D721Med (cell line): ENCODE measurements at places on chromosomes 16 and 17.

DNA sequence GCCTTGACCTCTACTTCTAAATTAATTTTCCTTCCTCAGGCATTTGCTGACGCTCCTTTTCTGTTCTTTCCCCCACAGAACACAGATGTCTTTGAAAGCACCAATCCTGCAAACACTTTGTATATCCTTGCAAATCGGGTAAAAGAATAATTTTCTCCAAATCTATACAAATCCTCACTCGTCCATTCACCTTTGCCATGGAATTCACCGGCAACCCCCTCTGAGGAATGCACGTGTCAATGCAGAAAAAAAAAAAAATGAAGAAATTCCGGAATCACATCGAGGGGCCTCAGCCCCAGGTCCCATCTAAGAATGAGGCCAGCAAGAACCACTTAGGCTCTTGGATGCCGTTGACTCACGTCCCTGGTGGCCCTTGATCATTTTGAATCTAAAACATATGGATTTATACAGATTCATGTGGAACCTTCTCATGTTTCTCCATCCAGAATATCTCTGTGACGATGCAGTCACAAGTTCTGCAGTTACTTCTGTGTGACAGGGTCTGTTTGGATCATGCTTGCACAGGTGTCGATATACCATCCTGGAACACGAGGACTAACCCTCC lies 136.9 kb downstream of the RBFOX3 start:
- DNase-seq = no peak

- no peak for DNase-seq
Measured at GRCh38 chr16:50831751-50832150, 89.9 kb downstream of the CYLD start.

GRCh38 chr17:73462823-73463222 lies 151.0 kb upstream of the CDC42EP4 start:
- no peak for DNase-seq

DNA sequence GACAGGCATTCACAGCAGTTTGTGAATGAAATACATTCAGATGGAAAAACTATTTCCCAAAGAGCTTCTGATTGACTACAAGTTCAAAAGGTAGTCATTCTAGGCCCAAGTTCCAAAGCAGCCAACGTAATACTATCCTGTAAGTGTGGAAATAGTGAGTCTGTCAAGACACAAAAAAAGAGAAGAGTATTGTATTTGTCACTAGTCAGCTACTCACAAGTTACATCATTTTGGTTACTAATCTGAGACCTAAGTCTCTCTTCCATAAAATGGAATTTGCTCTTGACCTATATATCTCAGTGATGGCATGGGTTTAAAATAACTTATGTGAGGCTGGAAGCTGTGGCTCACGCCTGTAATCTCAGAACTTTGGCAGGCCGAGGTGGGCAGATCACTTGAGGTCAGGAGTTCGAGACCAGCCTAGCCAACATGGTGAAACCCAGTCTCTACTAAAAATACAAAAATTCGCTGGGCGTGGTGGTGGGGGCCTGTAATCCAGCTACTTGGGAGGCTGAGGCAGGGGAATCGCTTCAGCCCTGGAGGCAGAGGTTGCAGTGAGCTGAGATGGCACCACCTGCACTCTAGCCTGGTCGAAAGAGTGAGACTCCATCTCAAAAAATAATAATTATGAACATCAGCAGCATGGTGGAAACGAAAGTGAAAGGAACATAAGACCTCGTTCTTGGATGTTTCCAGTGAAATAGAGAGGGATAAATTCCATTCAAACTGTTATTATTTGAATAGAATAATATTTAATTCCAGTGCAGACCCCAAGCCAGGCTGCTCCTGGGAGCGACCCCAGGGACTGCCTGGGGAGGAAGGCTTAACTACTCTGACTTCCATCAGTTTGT lies 2.9 kb downstream of the CMC2 start:
- DNase-seq = no peak

- DNase-seq = no peak
Measured at GRCh38 chr16:81562926-81563325, 118.3 kb downstream of the CMIP start.

DNA sequence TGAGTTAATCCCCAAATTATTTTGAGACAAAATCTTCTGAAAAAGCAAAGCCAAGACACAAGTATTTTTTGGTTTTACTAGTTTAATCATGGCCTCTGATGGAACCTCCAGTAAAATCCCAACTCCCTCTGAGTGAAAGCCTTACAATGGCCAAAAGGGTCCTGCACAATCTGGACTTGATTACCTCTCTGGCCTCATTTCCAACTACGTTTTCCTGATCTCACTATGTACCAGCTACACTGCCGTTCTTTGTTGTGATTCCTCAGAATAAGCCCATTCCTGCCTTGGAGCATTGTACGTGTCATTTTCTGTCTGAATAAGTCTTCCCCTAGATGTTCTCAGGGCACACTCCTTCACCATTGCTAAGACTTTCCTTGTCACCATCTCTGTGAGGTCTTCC lies 37.3 kb downstream of the SPOP start:
- DNase-seq = no peak

DNA sequence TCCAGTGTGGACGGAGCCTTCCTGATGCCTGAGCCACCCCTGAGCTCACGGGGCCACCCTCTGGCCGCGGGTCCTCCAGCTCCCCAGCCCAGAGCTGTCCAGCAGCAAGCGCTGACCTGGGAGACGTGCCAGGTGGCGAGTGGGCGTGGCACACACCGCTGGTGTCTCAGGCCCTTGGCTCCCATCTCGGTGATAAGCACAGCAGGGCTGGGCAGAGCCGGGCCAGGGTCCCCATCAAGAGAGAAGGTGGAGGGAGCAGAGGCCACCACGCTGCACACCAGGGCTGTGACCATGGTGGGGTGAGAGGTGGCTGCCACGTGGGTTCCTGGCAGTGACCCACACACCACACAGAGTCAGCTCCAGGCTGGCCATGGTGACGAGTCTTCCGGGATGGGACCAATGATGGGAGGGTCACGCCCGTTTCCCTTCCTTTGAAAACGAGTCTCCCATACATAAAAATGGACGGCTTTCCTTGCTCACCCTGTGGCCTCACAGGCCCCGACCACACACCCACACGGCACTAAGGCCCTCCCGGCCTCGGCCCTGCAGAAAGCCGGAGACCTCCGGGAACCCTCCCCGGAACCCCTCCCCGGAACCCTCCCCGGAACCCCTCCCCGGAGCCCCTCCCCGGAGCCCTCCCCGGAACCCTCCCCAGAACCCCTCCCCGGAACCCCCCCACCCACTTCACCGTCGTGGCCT lies 16.8 kb downstream of the UTS2R start:
- DNase-seq = no peak

DNA sequence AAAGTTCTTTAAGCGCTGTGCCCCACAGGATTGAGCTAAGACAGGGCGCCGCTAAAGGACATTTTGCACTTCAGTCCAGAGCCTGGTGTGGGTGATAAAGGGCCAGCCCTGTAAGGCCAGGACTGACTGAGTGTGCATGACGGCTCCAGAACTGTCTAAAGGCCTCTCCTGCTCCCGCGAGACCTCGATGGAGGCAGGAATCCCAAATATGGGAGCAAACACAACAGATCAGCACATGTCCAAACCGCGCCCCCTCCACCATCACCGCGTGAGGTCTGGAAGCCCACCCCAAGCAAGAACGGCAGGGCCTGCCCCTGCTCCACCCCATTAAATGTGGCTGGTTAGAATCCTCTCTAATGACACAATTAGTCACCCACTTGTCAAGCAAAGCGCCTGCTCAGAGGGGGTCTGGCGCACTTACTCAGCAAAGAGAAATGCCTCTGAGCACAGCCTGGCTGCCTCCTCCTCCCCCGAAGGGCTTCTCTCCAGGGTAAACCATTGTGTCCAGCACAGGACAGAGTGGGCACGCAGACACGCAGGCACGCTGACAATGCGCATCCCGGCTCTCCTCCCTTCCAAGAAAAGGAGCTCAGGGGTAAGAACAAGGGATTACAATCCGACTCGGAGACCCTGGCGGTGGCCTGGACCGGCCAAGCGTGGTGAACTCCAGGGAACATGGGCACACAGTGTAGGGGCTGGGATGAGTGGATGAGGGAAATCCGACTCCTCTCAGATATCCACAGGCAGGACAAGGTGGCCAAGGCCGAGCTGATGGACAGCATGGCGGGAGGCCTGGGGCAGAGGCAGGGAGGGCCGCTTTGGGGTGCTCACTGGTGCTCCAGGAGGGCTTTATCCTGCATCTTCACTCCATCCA lies 1.5 kb downstream of the MXRA7 start:
- DNase-seq = no peak

DNA sequence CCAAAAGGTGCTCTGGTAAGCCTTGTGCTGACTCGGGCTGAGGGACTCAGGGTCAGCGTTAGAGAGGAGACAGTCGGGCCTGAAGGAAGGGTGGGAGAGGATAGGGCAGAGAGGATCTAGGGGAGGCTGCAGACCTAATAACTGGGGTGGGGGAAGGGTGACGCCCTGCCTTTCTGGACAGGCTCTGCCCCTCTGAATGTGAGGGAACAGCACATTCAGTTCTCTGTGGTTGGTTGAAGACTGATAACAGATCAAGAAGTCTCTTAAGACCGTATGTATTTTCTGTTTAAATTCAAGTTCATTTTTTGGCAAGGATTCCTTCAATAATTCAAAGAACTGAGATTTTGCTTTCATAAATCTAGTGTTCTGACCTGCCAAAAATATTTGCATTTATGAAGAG lies 56.2 kb upstream of the TEKT3 start:
- no peak for DNase-seq

DNA sequence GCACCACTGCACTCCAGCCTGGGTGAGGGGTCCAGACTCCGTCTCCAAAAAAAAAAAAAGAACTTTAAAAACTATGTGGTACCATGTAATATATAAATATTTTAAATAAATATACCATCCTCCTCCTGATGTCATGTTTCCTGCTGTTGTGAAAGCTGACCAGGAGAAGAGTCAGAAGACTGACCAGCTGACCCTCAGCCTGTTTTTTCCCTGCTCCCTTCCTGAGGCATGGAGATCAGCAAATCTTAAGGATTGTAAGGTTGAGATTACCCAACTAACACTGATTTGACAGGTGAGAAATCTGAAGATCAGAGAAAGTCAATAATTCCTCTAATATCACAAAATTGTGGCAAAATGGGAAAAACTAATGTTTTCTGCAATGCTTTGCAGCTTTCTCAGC lies 18.1 kb downstream of the NCOR1 start:
- DNase-seq = no peak

DNA sequence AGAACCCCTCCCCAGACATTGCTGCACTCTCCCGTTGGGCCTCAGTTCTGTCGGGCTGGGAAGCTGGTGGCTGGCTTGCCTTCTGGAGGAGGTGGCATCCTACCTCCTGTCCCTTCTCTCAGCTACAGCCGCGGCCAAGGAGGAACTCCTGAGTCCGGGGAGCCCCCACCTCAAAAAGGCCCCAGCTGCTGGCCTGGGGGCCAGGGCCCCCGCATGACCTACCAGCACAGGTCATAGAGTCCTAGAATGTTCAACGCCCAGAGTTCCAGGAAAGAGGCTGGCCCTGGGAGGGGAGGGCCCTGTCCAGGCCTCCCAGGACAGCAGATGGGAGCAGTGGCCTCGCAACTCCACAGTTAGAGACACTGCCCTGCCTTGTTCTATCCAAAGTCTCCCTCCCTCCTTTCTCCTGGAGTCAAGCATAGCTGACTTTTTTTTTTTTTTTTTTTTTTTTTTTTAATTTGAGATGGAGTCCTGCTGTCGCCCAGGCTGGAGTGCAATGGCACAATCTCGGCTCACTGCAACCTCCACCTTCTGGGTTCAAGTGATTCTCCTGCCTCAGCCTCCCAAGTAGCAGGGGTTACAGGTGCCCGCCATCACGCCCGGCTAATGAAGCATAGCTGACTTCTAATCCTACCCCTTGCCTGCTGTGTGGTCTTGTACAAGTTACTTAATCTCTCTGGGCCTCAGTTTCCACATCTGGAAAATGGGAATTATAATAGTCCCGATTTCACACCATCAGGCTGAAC lies 7.1 kb downstream of the CARHSP1 start:
- no peak for DNase-seq

GRCh38 chr17:6574687-6575595 lies 18.6 kb upstream of the PITPNM3 start:
- no peak for DNase-seq

DNA sequence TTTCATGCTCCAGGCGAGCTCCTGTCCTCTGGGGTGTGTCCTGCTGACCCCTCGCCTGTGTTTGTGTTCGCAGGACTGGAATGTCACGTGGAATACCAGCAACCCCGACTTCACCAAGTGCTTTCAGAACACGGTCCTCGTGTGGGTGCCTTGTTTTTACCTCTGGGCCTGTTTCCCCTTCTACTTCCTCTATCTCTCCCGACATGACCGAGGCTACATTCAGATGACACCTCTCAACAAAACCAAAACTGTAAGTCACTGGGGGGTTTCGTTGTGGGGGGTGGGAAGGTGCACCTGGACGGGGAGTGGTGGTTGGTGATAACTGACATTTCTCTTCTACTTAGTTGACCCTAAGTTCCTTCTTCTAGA lies 58.3 kb downstream of the ABCC1 start:
- no peak for DNase-seq

DNA sequence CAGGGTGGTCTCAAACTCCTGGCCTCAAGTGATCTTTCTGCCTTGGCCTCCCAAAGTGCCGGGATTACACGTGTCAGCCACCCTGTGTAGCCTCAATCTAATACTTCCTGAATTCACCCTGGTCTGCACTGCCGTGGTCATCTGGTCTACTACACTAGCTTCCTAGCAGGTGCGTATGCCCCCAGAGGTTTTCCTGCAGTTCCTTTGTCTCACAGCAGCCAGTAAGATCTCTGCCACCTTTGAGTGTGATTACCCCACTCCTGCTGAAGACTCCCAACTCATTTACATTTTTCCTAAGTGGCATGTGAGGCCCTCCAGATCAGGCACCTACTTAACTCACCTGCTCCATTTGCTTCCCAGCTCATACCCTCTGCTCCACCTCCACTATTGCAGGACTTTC lies 5.1 kb upstream of the DDX19A start:
- no peak for DNase-seq

DNA sequence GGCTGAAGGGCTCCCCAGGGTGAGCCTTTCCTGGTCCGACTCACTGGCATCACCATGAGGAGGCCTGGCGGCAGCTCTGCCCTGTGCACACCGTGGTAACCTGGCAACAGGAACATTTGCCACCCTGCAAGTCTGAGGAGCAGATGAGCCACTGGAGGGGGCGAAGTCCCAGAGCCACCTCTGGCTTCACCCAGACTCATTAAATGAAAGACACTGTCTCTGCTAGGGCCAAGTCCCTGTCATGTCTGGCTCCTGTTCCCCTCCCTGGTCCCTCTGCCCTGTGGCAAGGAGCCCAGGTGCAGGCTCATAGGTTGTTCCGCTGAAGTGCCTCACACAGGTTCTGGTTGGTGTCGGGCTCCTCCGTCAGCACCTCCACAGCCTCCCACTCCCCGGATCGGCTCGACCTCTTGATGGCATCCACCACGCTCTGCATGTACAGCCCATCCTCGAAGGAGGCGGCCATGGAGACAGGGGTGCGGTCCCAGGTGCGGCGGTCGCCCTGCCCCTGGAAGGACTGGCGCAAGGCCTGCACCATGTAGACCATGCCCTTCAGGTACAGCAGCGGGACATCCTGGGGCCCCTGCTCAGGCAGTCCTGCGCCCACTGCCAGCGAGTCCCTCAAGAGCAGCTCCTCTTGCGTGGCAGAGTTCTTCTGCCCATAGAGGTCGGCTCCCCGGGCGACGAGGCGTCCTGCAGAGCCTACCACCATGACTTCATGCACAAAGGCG lies 8.4 kb downstream of the C16orf86 start:
- DNase-seq = no peak

GRCh38 chr16:27724482-27725235 lies 174.7 kb downstream of the KATNIP start:
- no peak for DNase-seq

- DNase-seq = no peak
Measured at GRCh38 chr17:7961421-7961820, 29.4 kb downstream of the CNTROB start.
